ENCODE measurements at places on chromosomes 1 and 21.

GRCh38 chr1:219924342-219924741, 4.0 kb downstream of the SLC30A10 start:
- no peak for DNase-seq

DNA sequence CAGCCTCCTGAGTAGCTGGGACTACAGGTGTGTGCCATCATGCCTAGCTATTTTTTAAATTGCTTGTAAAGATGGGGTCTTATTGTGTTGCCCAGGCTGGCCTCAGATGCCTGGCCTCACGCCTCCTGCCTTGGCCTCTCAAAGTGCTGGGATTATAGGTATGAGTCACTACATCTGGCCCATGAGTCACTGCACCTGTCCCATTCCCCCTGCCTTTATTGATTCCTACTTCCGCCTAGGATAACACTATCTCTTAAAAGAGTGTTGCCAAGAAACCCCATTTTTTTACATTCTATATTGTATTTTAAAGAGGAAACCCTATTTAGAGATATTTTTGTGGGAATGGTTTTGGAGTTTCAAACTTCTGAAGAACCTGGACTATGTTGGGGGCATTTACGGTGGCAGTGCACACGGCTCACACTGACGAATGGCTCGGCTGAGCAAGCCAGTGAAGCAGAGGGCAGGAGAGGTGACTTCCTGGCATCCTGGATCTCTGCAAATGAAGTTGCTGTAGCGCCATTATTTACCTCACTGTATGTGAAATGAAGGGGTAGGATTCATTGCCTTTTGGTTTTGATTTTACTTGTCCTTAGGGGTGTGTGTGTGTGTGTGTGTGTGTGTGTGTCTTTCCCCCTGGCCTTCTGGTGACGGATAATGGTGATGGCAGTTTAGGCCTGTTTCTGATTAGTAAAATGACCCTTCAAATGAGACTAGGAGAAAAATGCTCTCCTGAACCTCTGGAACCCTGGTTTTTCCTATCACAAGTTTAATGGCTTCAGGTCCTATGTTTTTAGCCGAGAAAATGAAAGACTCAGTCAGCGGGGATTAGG, 22.5 kb downstream of the KIF26B start:
- no peak for DNase-seq

- DNase-seq = no peak
Measured at GRCh38 chr1:164876398-164877116, 317.6 kb downstream of the PBX1 start.

DNA sequence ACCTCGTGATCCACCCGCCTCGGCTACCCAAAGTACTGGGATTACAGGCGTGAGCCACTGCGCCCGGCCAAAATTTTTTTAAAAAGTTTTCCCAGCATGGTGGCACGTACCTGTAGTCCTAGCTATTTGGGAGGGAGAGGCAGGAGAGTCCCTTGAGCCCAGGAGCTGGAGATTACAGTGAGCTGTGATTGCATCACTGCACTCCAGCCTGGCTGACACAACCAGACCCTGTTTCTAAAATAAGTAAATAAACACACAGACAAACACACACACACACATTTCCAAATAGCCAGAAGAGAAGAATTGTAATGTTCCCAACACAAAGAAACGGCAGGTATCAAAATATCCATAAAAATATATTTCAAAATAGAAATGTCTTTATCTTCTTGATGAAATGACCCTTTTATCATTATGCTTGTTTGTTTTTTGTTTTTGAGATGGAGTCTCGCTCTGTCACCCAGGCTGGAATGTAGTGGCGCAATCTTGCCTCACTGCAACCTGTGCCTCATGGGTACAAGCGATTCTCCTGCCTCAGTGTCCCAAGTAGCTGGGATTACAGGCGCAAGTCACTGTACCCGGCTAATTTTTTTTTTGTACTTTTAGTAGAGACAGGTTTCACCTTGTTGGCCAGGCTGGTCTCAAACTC, 9.3 kb downstream of the HES2 start:
- DNase-seq = no peak

- no peak for DNase-seq
Measured at GRCh38 chr1:190258003-190258402, 219.7 kb downstream of the BRINP3 start.

DNA sequence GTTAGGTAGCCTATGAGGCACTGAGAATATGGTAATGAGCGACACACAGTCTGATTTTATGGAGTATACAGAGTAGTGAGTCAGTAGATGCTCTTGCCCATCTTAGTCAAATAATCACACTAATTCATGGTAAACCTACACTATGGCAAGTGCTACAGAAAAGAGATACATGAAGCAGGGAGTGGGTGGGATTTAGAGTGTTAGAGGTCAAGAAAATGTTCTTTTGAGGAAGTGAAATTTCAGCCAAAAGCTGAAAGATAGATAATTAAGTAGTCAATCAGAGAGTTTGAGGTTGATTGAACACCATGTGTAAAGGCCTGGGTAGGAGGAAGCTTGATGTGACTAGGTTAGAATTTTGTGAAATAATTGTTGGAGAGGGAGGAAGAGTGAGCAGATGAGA, 14.7 kb downstream of the MDM4 start:
- DNase-seq = no peak

GRCh38 chr1:23801876-23802275, 1.3 kb upstream of the GALE start:
- DNase-seq = no peak

DNA sequence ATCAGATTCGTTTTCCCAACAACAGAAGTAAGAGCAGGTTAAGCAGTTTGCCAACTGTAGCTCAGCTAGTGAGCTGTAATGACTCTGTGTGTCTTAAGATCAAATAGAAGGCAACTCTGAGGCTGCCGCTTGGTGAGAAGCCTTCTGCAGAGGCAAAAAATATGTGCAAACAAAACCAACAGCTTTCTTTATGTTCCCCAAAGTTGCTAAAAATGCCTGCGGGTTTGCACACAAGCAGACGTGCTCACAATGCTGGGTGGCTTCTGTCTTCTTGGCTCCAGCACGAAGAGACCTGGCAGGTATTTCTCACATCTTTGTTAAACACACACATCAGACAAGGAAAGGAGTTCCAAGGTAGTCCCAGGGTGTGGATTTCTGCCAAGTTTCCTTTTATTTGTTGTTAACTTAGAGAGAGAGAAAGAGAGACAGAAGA, 158.9 kb upstream of the JUN start:
- no peak for DNase-seq

DNA sequence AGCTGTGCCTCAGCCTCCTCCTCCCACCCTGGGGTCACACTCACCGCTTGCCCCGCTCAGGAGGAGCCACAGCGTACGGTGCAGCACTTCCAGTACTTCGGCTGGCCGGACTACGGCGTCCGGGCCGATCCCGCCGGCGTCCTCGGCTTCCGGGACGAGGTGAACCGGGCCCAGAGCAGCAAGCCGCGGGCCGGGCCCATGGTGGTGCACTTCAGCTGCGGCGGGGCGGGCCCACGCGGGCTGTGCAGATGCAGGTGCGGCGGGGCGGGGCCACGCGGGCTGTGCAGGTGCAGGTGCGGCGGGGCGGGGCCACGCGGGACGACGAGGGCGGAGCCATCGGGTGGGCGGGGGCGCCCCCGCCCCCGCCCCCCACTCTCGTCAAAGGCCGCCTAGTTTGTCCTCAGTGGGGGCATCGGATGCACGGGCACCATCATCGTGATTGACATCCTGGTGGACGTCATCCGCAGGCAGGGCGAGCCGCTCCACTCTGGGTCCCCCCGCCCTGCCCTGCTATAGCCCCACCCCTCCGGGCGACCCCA, 5.5 kb downstream of the RNF223 start:
- no peak for DNase-seq

DNA sequence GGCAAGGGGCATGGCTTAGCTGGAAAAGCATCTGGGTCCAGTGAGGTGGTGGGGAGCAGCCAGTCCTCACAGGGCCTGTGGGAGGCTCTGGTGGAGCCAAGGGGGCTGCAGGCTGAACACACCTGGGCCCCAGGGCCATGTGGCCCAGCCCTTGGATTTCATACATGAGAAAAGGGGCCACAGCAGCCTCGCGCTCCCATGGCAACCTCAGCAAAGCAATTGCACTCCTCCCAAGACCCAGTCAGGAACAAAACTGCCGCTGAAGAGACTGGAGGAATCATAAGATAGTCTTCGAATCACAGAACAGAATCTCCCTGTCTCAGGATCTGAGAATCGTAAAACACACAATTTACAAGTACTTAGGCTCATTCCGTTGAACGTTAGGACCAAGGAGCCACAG, 24.6 kb downstream of the LRP8 start:
- no peak for DNase-seq

GRCh38 chr1:213466541-213466940, 415.5 kb downstream of the RPS6KC1 start:
- DNase-seq = no peak

GRCh38 chr1:20318971-20319370, 28.3 kb downstream of the VWA5B1 start:
- DNase-seq = no peak

DNA sequence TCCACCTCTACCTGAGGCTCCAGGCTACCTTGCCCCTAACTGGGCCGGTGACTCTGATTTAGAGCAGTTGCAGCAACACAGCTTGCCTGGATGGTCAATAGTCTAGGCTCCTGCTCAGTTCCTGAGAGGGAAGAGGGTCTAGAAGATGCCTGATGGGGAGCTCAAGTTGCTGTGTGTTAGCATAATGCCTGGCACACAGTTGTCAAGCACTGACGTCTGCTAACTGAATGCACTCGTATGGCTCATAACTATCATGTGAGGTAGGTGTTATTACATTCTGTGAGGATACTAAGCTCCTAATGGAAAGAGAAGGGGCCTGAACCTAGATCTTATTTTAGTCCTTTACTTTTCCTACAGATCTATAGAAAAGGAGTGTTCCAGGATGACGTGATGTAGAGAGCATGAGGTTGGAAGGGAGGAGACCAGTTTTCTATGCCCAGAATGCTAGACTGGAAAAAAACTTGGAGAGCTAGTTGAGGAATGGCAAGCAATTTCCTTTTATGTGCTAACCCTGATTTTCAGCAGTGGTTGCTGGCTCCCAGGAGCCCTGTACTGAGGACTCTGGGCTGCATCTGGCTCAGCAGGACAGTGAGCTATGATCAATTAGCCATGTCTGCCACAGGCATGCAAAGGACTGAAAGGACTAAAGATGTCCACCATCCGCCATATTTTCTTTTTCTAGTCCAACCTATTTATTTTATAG, 30.0 kb downstream of the FAM78B start:
- DNase-seq = no peak

GRCh38 chr1:153441238-153441755, 19.2 kb downstream of the S100A7 start:
- no peak for DNase-seq

DNA sequence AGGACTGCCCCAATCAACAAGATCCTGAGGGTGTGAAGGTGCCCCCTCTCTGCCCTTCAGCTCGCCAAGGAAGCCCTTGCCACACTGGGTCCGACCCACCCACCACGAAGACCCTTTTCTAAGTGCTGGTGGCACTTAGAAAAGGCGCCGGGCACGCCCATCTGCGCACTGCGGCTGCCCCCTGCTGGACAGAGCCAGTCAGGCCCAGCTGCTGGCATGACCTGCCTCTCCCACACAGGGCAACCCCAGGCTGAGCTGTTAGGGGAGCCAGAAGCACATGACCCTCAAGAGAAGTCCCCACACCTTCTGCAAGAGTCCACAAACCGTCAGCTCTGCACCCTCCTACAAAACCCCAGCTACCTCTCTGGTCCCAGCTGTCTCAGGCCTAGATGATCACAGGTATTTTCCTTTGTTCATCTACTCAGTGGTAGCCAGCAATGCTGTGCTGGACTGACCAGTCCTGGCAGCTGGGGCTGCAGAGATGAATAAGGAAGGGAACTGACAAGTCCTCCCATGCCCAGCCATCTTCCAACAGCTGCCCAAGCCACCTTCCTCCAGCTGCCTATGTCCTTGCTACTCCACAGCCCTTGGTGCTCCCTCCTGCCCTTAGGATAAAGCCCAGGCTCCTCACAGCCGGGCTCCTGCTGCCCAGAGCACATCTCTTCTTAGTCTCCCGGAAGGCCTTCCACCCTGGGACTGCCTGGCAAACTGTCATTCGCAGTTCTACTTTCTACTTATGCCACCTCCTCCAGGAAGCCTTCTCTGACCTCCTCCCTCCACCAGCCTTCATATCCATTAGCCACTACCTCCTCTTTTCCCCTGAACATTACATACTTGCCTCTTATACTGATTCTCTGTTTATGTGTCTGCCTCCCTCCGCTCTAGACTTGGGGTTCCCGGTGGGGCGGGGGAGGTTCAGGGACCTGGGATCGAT, 39.8 kb upstream of the ZC3H12A start:
- peak; percentile 85 for DNase-seq

DNA sequence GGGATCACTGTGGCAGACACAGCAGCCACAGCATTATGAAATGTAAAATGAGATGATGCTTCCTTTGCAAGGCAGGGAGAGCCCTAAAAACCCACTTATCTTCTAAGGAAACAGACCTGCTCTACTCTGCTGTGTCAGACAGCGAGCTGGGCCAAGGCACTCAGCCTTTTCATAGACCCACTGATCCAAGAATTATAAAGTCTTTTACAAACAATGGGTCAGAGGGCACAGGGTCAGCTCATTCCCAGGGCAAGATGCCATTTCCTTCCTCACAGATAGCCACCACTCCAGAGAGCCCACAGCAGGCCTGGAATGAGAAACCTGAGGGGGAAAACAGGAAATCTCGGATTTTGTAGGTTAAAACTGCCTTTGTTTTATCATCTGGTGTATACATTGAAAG, 42.9 kb downstream of the CASQ2 start:
- no peak for DNase-seq

DNA sequence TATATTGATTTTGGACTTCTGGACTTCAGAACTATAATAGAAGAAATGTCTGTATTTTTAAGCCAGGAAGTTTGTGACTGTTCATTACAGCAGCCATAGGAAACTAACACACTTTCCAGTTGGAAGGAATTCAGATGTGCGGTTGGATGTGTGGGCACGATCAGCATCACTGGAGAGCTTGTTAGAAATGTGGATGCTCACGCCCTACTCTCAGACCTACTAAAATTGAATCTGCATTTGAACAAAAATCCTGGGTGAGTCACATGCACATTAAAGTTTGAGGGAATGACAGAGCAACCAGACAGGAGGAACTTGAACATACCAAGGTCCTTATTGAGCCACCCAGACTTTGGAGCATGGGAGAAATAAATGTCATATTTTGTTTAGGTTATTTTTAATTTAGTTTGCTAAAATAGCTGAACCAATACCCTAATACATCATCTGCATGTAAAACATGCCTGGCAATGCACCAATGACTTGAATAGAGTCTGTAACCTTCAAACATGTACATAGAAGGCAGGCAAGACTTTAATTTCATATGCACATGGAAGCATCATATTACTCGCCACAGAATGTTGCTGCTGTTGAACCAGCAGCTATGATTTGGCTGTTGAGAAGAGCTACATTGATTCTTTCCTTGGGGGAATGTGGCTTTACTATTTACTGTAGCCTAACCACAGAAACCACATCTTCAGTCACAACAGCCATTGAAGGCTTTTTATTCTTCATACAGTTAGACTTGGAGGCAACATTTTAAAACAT, 346.2 kb downstream of the BARHL2 start:
- DNase-seq = no peak

DNA sequence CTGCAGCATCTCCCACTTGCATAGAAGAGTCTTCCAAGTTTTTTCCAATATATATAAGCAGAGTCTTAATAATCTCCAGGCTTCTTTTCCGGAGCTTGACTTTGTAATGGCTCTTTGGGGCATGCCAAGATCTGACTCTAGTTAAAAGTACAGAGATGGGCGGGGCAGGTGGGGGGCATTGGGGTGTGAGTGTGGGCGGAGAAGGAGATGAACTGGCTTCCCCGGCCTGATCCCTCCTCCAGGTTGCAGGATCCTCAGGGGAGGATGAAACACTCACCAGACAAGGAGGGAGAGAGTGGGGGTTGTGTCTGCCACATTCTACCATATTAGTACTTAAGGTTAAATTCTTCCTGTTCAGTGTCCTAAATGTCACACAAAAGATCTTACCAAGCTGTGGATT, 23.0 kb downstream of the S100A10 start:
- DNase-seq = no peak

- DNase-seq = no peak
Measured at GRCh38 chr1:67241200-67241746, 66.4 kb upstream of the IL12RB2 start.

Data from HEK293T (cell line).